ENCODE measurements at places on chromosomes 5 and 9. TPM values are rescaled to one million over a fixed set of nuclear protein-coding genes. Genes with fewer than 3 reads are reported as not detected.

CNTFR gene
- 23.9 TPM for total RNA-seq

IDNK gene
- 3.5 TPM for total RNA-seq

TXNDC8 gene
- not detected for total RNA-seq

ANGPTL2 gene
- 26.6 TPM for total RNA-seq

CHSY3 gene
- 25.1 TPM for total RNA-seq

PCDHA5 gene
- 2.9 TPM for total RNA-seq

MARVELD2 gene
- total RNA-seq, result 4.1 TPM

CD72 gene
- total RNA-seq, result 2.5 TPM

S1PR3 gene
- total RNA-seq, result 59.5 TPM

COL15A1 gene
- 92.2 TPM for total RNA-seq

IL11RA gene
- total RNA-seq, result 84.2 TPM

TERT gene
- 1.8 TPM for total RNA-seq

ADAMTS12 gene
- 28.0 TPM for total RNA-seq

TIMD4 gene
- not detected for total RNA-seq

SSBP2 gene
- total RNA-seq, result 168 TPM

PCDHGA4 gene
- 11.1 TPM for total RNA-seq

UBAC1 gene
- total RNA-seq, result 39.9 TPM

CDHR2 gene
- 0.11 TPM for total RNA-seq

FRMPD1 gene
- total RNA-seq, result 34.9 TPM

SLC34A1 gene
- total RNA-seq, result not detected

POLR1E gene
- total RNA-seq, result 30.1 TPM

ENTREP1 gene
- 16.7 TPM for total RNA-seq

NDUFS4 gene
- 107 TPM for total RNA-seq

ANKRD31 gene
- total RNA-seq, result 1.5 TPM

NOXA1 gene
- 4.2 TPM for total RNA-seq

NIPSNAP3A gene
- 37.6 TPM for total RNA-seq

SOX30 gene
- total RNA-seq, result 0.16 TPM

PCDHB13 gene
- 11.2 TPM for total RNA-seq

SPINK7 gene
- total RNA-seq, result not detected

SELENOP gene
- total RNA-seq, result 304 TPM

DRD1 gene
- 6.8 TPM for total RNA-seq

TNC gene
- 44.4 TPM for total RNA-seq

SLC36A3 gene
- not detected for total RNA-seq

PCA3 gene
- total RNA-seq, result 0.27 TPM

PCDHGB7 gene
- 26.6 TPM for total RNA-seq

OTP gene
- total RNA-seq, result not detected

CYLC2 gene
- total RNA-seq, result not detected

LAMC3 gene
- 9.9 TPM for total RNA-seq

TMEM161B gene
- total RNA-seq, result 70.0 TPM
